ENCODE measurements at places on chromosomes 7 and 10. TPM values are rescaled to one million over a fixed set of nuclear protein-coding genes. Genes with fewer than 3 reads are reported as not detected.

The UPK3B gene
- total RNA-seq = not detected

The SPDYE1 gene
- not detected for total RNA-seq

The ICA1 gene
- total RNA-seq = 0.71 TPM

The PIK3AP1 gene
- total RNA-seq = 0.29 TPM

The AASS gene
- total RNA-seq = 20.5 TPM

The PHYHIPL gene
- 2.3 TPM for total RNA-seq

The TUBB8 gene
- not detected for total RNA-seq

The ITGA8 gene
- not detected for total RNA-seq

The OR2F1 gene
- not detected for total RNA-seq

The NXPH1 gene
- total RNA-seq = not detected

The UNCX gene
- total RNA-seq = not detected

The HOXA10 gene
- 24.8 TPM for total RNA-seq

The NPY4R gene
- not detected for total RNA-seq

The GFRA1 gene
- 0.18 TPM for total RNA-seq

The TAS2R5 gene
- not detected for total RNA-seq

The RASSF4 gene
- 6.6 TPM for total RNA-seq

The GRID2IP gene
- total RNA-seq = not detected

The GPRIN2 gene
- not detected for total RNA-seq

The CARD11 gene
- total RNA-seq = 3.9 TPM

The AKR1C4 gene
- not detected for total RNA-seq

The TMEM26 gene
- 0.18 TPM for total RNA-seq

The DNAAF5 gene
- total RNA-seq = 48.1 TPM

The KLLN gene
- 0.71 TPM for total RNA-seq

The PRLHR gene
- total RNA-seq = not detected

The MYH16 gene
- not detected for total RNA-seq

The EVX1 gene
- total RNA-seq = not detected

The NUTM2E gene
- total RNA-seq = not detected

The PYROXD2 gene
- total RNA-seq = 2.3 TPM

The KCNMA1 gene
- 38.5 TPM for total RNA-seq

The SUN1 gene
- 118 TPM for total RNA-seq

The CPA4 gene
- 7.5 TPM for total RNA-seq

The CCL26 gene
- total RNA-seq = not detected

The SPDYE2B gene
- total RNA-seq = not detected

The CCDC172 gene
- total RNA-seq = not detected

The OPALIN gene
- not detected for total RNA-seq

The ZNRF2 gene
- 5.5 TPM for total RNA-seq

The TRIL gene
- total RNA-seq = under 0.01 TPM

The ERV3-1 gene
- 3.4 TPM for total RNA-seq

The MINDY4 gene
- 8.5 TPM for total RNA-seq
